ENCODE measurements at places on chromosomes 5 and 9.

GRCh38 chr5:1962619-1963355 is 80.1 kb upstream of the IRX4 start:
- no peak for DNase-seq

GRCh38 chr5:133366438-133366837 is 245.9 kb downstream of the FSTL4 start:
- DNase-seq, result no peak

GRCh38 chr5:1698589-1699316 is 100.9 kb downstream of the MRPL36 start:
- no peak for DNase-seq

GRCh38 chr9:109117856-109118807 is 1.6 kb downstream of the TMEM245 start:
- no peak for DNase-seq

DNA sequence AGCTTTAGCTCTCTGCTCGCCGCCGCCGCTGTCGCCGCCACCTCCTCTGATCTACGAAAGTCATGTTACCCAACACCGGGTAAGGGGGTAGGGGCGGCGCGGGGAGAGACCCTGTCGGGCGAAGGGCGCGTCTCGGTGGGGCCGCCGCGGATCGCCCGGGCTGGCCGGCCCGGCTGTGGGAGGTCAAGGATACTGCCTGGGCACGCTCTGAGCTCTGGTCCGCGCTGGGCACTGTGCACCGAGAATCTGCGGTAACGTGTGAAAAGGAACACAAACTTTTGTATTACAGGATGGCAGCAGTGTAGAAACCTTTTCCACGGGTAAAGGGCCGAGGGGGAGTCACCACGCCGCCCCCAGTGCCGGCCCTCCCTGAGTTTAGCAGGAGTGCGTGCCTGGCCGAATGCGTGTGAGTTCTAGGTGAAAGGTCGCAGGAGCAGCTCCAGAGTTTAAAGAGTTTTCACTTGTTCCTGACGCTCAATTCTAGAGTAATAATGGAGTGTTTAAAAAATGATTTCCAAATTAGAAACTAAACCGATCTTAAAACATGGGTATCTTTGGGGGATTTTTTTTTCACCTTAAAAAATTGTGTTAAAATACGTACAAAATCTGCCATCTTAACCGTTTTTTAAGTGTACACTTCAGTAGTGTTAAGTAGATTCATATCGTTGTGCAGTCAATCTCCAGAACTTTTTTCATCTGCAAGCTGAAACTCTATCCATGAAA is at the start of gene HSDL2:
HSDL2 (plus strand) TSS at position 7 of the 723 bp plus-strand sequence; CDS start at position 63, 56 bp downstream.
- DNase-seq, result no peak

DNA sequence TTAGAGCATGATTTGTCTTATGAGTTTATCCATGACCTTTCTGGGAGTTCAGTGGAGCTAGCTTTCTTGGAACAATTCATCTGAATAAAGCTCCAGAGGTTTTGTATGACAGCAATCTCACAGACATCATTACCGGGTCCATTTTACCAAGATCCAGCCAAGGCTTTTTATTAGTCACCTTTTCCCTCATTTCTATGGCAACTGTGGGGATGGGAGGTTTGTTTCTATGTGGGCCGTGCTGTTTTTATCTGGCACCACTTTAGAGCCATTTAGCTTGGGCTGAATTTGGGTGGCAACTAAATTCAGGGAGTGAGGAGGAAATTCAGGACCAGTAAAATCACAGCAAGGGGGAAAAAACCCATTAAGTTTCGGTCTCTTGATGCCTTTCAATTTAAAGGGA is 245.7 kb downstream of the NSG2 start:
- no peak for DNase-seq

DNA sequence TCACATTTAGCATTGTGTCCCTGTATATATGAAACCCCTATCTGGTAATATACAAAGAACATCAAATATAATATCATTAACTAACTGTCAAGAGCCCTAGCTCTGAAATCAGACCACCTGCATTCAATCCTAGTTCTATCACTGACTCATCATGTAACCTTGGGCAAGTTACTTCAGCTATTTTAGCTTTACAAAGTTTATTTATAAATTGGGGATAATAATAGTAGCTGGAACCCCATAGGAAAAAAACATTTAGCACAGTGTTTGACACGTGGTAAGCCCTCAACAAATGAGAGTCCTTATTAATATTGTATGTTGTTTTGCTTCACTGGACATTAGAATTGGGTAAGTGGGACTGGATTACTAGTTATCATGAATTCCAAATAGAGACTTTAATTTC is 157.5 kb downstream of the EBF1 start:
- no peak for DNase-seq

GRCh38 chr5:126965487-126965886 is 64.9 kb downstream of the MARCHF3 start:
- no peak for DNase-seq

DNA sequence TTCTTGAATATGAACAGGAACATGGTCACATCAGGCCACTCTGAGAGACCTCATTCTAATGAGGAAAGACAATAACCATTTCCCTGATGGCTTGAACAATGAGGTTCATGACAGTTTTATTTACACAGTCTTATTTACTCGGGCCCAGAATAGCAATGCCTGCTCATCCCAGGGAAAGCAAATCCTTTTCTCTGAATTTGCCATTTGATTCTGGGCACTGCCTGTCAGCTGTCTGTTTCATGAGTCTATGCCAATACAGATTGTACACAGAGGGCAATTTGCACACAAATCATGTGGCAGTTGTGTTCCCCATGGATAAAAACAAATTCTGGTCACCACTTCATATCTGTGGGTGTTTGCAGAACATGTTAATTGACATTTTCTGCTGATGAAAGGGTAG is 492.5 kb downstream of the ACTL7B start:
- DNase-seq, result no peak

- DNase-seq, result no peak
Observed at GRCh38 chr5:111478266-111478665, 34.1 kb downstream of the STARD4 start.

- DNase-seq, result no peak
Observed at GRCh38 chr9:2761424-2761823, 44.1 kb downstream of the KCNV2 start.

DNA sequence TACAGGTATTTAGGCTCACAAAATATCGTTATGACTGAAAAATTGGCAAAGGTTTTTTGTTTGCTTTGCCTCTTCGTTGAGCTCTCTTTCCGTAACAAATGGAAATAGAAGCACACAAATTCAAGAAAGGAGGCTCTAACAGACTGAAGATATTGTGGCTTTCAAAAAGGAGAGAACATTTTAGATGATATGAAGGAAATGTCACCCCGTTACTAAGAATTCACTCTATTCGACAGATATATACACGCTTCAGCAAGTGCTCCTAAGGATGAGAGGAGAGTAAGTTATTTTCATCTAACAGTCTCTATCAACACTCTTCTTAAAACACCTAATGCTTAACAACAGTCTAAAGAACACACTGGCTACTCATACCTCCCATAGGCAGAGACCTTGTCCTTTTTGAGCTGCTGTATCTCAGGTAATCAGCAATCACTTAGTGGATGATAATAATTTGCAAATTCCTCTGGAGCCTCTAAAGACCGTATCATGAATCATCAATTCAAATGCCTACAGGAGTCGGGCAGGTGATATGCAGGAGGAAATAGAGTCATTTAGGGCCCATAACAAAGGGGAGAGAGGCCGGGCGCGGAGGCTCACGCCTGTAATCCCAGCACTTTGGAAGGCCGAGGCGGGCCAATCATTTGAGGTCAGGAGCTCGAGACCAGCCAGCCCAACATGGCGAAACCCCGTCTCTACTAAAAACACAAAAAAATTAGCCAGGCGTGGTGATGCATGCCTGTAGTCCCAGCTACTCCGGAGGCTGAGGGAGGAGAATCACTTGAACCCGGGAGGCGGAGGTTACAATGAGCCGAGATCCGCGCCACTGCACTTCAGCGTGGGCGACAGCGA is 1.4 kb upstream of the HSDL2 start:
- no peak for DNase-seq

DNA sequence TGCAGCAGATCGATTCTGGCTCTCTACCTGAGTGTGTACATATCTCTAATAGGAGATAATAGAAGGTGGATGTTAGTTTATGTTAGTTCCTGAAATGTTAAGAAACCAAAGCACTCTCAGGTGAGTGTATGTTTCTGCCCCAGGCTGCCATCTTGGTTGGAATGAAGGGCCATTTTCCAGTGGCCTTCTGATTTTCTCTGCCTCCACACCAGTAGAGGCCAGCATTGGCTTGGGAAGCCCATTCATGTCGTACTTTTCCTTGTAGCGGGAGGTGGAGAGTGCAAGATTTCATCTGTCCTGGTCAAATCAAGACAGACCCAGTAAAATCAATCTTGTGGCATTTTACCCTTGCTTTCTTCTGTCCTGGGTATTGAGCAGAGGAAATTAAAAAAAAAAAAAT is 91.0 kb downstream of the GAS1 start:
- DNase-seq, result no peak

GRCh38 chr9:14092344-14092743 is 221.6 kb downstream of the NFIB start:
- no peak for DNase-seq

DNA sequence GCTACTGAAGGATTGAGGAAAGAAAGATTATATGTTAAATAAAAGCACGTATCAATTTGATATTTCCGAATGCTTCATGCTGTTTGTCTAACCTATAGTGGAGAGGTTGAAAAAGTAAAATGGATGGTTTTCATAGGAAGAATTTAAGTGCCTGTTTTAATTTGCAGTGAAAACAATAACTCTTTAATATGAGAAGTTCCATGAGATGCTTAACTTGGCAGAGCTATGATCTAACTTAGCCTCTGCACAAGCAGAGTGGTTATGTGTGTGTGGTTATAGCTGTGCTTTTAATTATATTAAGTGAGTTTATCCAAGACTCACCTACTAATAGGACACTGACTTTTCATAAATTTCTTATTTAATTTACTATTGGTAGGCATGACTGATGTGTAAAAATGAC is 57.4 kb downstream of the AOPEP start:
- DNase-seq, result no peak

DNA sequence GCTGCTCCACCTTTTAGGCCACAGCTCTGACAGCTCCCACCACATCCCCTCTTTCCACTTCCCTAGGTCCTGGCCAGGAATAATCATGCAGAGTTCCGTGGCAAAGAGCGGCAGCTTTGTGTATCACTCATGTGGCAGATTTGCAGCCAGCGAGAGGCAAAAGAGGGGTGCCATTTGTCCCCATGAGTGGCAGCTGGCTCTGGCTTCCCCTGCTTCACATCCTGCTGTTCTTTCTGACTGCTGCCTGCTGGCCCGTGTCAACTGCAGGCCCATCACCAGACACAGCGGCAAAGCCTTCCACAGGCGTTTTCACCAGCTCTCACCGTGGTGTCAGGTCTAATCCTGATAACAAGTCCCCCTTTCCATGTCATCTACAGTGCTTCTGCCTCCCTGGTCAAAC is 430.6 kb upstream of the DAP start:
- no peak for DNase-seq

DNA sequence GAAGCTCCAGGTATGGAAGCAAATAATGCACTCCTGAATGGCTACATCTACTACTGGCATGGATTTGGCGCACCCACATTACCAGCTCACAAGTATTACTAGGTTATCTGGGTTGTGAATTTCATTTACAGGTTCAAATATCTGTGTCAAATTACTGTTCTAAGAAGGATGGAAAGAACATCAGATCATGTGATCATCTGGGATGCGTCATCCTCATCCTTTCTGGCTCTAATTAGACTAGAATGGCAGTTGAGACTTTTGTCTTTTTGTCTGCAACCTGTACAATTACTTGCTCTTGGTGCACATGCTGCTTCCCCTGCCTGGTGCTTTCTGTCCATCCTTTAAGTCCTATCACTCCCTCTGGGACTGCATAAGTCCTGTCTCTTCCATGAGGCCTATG is 64.1 kb downstream of the PJA2 start:
- DNase-seq, result no peak

GRCh38 chr5:96067894-96068614 is 106.4 kb upstream of the ELL2 start:
- no peak for DNase-seq

- no peak for DNase-seq
Observed at GRCh38 chr5:155252717-155253116, 239.2 kb downstream of the KIF4B start.

DNA sequence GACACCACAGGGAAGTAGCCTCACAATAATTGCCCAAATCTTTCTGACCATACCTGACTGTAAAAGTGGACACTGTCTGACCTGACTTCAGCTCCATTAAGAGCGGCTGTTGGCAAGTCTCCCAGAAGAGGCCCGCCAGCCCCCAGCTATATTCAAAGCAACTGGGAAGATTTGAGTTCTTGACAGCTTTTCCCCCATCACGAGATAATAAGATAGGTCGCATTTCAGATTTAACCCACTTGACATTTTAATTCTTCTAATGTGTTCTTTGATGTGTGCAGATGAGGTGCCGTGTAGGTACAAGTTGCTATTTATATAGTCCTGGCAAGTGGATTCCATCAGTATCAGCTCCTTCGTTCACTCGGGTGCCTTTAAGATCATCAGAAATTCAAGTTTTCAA is 345.7 kb downstream of the DRD1 start:
- DNase-seq, result no peak

DNA sequence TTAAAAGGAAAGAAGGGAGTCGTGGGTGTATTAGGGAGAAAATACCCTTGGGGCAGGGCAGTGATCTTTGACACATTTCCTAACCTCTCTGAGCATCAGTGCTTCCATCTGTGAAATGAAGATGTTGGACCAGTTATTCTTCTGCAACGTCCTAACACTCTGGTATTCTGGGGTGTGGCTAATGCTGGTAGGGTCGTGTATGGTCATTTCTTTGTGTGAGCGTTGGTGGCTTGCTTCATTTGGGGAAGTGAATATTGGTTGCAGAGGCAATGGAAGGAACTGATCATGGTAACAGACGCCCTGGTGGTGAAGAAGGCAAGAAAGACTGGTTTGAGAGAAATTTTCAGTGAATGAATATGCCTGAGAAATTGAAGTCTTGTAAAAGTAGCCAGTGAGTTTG is 67.9 kb upstream of the TTC23L start:
- DNase-seq, result no peak

DNA sequence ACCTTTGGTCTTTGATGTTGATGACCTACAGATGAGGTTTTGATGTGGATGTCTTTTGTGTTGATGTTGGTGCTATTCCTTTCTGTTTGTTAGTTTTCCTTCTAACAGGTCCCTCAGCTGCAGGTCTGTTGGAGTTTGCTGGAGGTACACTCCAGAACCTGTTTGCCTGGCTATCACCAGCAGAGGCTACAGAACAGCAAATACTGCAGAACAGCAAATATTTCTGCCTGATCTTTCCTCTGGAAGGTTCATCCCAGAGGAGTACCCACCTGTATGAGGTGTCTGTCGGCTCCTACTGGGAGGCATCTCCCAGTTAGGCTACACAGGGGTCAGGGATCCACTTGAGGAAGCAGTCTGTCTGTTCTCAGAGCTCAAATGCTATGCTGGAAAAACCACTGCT is 694.5 kb upstream of the CDH6 start:
- no peak for DNase-seq
